WTC11 (cell line): ENCODE measurements at places on chromosomes 13 and 19. TPM values are rescaled to one million over a fixed set of nuclear protein-coding genes. Genes with fewer than 3 reads are reported as not detected.
A peak's percentile ranks its signal among the peaks of the same experiment; 100 is the strongest.

GRCh38 chr13:50410921-50411746 lies 395.9 kb downstream of the KCNRG start:
- H3K36me3 ChIP-seq, result peaks cover 19% of the 10 kb centered on the region
- H3K4me3 ChIP-seq, result no peak overlapping the region
- peaks cover 24% of the 10 kb centered on the region for H3K4me1 ChIP-seq
- no peak overlapping the region for H3K27ac ChIP-seq
- H3K27me3 ChIP-seq, result peaks cover under 1% of the 10 kb centered on the region; the same call in 1 of the 2 replicates

GRCh38 chr13:25136880-25137787 lies 35.0 kb downstream of the AMER2 start:
- H3K36me3 ChIP-seq, result peaks cover 23% of the 10 kb centered on the region
- H3K27me3 ChIP-seq, result peaks cover 25% of the 10 kb centered on the region
- peaks cover 50% of the 10 kb centered on the region for H3K4me1 ChIP-seq
- H3K4me3 ChIP-seq, result peak overlapping the region; percentile 57
- peak overlapping the region; percentile 95 for H3K27ac ChIP-seq
- no peak for DNase-seq

DNA sequence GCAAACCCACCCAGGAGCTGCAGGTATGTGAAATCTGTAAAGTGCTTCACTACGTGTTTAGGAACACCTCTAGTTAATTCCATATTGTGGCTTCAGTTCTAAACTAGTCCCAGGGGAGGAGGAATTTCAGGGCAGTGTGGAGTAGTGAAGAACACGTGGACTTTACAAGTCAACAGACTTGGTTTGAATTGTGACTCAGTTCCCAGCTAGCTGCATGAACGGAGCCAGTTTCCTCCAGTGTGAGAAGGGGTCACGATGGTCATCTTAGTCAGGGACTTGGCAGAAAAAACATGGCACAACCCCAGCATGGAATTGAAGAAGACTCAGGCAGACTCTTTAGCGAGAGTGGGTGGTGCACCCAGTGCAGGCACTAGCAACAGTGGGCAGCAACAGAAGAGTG lies 175.7 kb upstream of the UBL3 start:
- H3K27ac ChIP-seq, result no peak overlapping the region
- no peak overlapping the region for H3K4me3 ChIP-seq
- H3K36me3 ChIP-seq, result no peaks in the 10 kb centered on the region
- H3K27me3 ChIP-seq, result no peaks in the 10 kb centered on the region; the same call in 1 of the 2 replicates

The CAPNS1 gene
- total RNA-seq, result 332 to 358 TPM (median 344 TPM) in 3 replicates
